ENCODE measurements at places on chromosomes 2 and 18.

DNA sequence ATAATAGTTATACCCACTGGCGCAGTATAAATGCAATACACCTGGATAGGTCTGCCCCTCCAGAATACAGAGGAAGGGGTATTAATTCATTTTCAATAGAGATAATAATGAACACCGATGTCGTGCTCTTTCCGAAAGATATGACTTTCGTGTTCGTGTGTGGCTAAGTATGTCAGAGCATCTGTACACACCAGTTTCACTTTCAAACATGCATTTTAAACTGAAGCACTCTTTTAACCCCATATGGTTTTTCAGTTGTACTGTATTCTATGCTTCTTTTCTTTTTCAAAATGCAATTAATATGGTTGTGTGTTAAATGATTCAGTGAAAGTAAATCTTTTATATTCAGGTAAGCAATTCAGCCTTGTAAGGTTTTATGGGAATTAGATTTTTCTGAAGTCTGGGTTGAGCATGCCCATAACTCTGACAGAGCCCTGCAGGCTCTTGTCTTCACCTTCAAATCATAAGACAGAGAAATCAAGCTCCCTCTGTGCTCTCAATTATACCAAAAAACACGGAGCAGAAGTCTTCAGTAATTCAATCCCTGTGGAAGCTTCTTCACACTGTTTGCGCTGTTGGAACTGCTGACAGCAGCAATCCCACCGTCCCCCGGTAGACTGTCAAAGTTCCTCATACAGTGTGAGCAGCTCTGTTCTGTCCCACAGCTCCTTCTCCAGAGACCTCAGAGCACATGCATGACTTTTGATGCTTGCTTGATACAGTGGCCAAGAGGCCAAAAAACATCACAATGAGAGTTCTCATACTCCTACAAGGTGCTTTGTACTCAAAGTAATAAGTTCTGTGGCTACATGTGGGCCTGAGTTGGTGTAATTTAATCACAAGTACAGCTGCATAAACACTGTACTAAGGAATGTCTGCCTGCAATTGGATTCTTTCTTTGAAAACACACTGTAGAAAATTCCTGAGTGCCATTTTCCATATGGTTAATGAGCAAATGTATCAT, 186.8 kb downstream of the ZNF521 start:
- no peak for DNase-seq

GRCh38 chr2:22623620-22624019, 761.4 kb upstream of the KLHL29 start:
- no peak for DNase-seq

GRCh38 chr18:76491473-76491775, 3.6 kb downstream of the ZNF516 start:
- peak; percentile 82 for DNase-seq

- DNase-seq = no peak
Observed at GRCh38 chr18:36189486-36189885, 2.2 kb downstream of the MOCOS start.

DNA sequence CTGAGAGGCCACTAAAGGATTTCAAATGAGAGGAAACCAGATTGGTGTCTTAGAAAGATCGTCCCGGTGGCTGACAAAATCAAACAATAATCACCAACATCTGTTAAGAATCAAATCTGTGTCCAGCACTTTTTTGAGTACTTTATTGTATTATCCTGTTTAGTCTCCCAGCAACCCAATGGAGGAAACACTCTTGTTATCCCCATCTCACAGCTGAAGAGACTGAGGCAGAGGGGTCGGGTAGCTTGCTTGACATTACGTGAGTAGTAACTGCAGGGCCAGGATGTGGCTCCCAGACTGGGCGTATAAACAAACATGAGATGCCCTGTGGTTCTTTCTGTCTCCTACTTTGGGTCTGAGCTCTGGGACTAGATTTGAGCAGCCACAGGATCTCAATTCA, 76.0 kb downstream of the KLHL29 start:
- DNase-seq = no peak

- no peak for DNase-seq
Observed at GRCh38 chr2:64323197-64323596, 130.8 kb upstream of the LGALSL start.

DNA sequence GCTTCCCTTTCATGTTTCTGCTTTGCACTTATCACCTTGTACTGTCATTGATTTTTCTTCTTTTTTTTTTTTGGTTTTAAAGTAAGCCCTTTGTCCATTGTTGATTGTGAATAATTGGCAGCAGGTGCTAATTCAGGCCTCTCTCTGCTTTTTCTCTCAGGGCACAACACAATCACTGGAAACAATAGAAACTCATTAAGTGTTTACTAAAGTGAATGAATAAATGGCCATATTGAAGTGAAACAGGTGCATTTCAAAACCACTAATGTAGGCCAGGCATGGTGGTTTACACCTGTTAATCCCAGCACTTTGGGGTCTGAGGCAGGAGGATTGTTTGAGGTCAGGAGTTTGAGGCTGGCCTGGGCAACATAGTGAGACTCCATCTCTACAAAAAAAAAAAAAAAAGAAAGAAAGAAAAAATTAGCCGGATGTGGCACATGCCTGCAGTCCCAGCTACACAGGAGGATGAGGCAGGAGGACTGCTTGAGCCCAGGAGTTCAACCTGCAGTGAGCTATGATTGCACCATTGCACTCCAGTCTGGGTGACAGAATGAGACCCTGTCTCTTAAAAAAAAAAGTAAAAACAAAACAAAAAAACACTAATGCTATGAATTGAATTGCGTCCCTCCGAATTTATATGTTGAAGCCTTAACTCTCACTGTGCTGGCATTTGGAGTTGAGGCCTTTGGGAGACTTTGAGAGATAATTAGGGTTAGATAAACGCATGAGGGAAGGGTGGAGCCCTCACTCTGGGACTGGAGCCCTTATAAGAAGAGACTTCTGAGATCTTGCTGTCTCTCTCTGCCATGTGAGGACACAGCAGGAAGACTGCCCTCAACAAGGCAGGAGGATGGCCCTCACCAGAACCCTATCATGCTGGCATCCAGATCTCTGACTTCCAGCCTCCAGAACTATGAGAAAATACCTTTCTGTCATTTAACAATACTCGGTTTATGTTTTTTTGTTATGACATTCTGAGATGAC, 19.9 kb downstream of the SLC38A11 start:
- no peak for DNase-seq

GRCh38 chr2:98891591-98891990, 44.4 kb downstream of the CRACDL start:
- DNase-seq = no peak

GRCh38 chr2:213733893-213734292, 449.6 kb downstream of the SPAG16 start:
- no peak for DNase-seq

- DNase-seq = no peak
Observed at GRCh38 chr2:5287558-5288334, 404.4 kb upstream of the SOX11 start.

All from CD4-positive, alpha-beta T cell treated with Interleukin-15 for 1 hour (primary cell).